ENCODE measurements at places on chromosomes 12 and 14.

- no peak for DNase-seq
These were observed 1498.5 kb upstream of the TMEM132C start for GRCh38 chr12:126768517-126768916.

- DNase-seq: no peak
These were observed 8.8 kb upstream of the CHGA start for GRCh38 chr14:92914087-92914656.

- DNase-seq: no peak
These were observed 755.6 kb downstream of the MED13L start for GRCh38 chr12:115521771-115522409.

GRCh38 chr12:103840462-103840875 lies 565 bp downstream of the NT5DC3 start:
- peak; percentile 62 for DNase-seq

GRCh38 chr14:82403987-82404386 lies 870.3 kb upstream of the SEL1L start:
- no peak for DNase-seq

DNA sequence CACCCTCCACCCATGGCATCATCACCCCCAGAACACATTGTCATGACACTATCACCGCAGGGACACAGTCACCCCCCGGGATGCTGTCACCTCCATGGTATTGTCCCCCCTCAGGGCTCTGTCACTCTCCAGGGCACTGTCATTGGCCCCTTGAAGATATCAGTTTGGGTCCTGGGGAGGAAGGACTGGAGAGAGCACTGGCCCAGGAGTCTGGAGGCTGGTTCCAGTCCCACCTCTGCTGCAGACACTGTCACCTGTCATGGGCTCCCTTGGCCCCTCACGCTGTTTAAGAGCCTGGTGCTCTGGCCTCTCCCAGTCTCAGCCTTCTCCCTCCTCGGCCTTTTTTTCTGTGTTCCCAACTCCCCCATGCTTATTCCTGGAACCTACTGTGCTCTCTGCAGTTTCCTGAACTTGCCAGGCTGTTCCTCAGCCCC lies 31.9 kb downstream of the SERPINA3 start:
- no peak for DNase-seq

DNA sequence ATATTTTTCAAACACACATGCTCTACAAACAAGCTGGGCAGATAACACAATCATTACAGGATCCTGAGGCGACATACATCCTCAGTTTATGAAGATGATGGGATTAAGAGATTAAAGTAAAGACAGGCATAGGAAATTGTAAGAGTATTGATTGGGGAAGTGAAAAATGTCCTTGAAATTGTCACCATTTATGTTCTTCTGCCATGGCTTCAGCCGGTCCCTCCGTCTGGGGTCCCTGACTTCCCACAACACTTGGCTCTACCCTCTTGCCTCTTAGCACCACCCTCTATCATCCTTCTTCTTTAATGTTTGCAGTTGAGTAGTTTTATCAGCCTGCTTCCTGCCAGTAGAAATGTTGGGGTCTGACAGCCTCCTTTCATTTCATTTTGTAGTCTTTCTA lies 244.4 kb downstream of the DAD1 start:
- no peak for DNase-seq

- DNase-seq: no peak
These were observed 144.4 kb upstream of the TMPO start for GRCh38 chr12:98370976-98371375.

- DNase-seq: no peak
These were observed 36.1 kb downstream of the ASCL1 start for GRCh38 chr12:102993537-102993936.

GRCh38 chr14:50559990-50560930 lies at the start of gene ATL1:
ATL1 (plus strand) TSS chr14:50560145; CDS start chr14:50560266, 121 bp downstream.
- DNase-seq: peak; percentile 87

- DNase-seq: no peak
These were observed 270.2 kb downstream of the ALG10B start for GRCh38 chr12:38586789-38587188.

DNA sequence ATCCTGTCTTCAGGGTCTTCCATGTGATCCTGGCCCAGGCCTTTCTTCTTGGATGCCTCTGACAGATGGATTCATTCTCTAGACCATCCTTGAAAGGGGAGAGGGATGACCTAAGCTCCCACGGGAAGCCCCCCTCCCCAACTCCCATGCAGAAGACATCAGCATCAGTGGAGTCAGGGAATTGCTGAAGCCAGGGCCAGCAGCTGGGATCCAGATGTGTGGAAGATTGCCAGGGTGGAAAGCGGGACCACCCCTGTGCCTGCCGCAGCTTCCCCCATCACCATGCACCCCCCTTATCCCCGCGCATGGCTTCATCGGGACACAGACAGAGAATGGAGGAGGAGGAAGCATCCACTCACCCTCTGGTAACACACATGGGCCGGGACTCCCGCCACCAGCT lies 183.6 kb upstream of the PRMT8 start:
- DNase-seq: no peak

GRCh38 chr14:79802093-79802492 lies 409.2 kb downstream of the DIO2 start:
- DNase-seq: no peak

GRCh38 chr12:118102070-118102469 lies 1.7 kb downstream of the VSIG10 start:
- no peak for DNase-seq

GRCh38 chr12:1947081-1947480 lies 28.6 kb upstream of the CACNA2D4 start:
- DNase-seq: no peak

DNA sequence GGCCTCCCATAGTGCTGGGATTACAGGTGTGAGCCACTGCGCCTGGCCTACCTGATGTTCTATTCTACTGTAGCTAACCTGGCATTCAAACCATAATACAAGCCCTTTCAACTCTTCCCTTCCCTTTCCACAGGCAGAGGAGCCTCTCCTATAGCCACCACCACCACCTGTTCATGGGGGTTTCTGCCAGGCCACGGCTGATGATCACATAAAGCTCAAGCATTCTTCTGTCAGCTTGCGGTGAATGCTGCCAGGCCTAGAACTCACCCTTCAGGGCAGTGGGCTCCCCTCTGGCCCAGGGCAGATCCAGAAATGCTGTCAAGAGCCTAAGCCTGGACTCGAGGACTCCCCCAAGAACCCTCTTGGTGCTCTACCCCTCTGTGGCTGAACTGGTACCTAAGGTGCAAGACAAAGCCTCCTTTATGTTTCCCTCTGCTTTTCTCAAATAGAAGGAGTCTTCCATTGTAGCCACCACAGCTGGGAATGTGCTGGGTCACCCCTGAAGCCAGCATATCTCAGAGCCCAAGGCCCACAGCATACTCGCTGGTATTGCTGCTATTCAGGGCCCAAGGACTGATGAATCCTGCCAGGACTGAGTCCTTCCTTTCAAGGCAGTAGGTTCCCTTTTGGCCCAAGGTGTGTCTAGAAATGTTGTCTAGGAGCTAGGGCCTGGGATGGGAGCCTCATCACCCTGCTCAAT lies 3.4 kb upstream of the DLGAP5 start:
- DNase-seq: no peak

DNA sequence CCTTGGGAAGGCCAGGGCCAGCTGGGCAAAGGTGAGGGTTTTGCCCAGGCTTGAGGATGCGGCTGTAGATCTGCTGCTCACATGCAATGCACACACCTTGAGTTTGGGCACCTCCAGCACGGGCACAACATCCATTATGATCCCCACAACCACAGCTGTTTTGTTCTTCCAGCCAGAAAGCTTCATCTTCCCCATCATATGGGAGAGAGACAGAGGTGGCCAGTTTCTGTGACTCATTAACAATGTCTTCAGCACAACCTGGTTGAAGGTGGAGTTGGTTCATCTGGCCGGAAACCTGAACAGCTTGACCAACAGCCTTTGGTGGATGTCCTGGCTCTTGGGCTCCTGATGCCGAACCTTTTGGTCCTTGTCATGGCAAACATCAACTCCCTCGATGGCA lies 163.7 kb upstream of the CCND2 start:
- DNase-seq: no peak

DNA sequence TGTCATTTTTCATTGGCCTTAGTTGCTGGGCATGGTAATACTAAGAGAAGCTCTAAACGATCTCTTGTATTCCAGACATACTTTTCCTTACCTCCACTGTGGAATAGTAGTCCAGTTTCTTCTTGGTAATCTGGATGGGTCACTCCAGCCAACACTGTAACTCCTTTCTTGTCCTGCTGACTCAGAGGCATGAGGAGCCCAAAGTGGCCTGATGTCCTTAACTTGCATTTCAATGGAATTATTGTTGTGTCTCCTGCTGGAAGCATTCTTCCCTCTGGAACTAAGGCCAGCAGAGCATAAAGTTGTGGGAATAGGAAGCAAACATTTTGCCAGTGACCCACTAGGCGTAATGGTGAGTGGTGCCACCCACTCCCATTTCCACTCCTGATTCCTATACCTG lies 33.1 kb downstream of the DAAM1 start:
- DNase-seq: no peak

DNA sequence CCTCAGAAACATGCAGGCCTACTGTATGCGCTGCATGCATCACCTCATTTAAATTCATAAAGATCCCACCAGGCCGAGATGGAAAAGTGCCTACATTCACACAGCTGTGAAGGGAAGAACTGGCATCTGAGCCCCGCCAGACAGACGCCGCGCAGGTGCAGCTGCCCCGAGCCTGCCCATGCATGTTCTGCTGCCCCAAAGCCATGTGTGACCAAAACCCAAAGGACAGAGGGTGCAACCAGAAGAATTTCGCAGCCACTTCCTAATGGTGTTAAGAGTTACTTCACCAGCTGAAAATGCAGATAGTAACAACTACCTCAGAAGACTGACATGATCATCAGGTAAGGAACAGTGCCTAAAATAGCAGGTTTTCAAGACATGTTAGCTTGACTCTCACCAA lies 13.5 kb upstream of the KRT8 start:
- no peak for DNase-seq

- DNase-seq: no peak
These were observed 1065.0 kb downstream of the LRFN5 start for GRCh38 chr14:42671636-42672035.

DNA sequence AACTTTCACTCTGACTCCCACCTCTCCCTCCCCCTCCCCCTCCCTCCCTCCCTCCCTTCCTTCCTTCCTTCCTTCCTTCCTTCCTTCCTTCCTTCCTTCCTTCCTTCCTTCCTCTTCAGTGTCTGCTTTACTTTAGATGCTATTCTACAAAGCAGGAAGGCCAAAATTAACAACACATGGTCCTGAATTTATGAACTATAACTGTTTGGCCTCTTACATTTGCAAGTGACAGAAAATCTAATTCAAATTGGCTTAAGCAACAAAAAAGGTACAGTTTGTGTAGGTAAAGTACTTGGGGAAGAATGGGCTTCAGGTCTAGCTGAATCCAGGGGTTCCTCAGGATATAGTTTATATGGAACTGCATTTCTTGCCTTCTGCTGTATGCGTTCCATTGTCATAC lies 673.0 kb downstream of the AACS start:
- DNase-seq: no peak

- DNase-seq: no peak
These were observed 36.3 kb upstream of the RCOR1 start for GRCh38 chr14:102556098-102556677.

- peak; percentile 83 for DNase-seq
These were observed 551 bp downstream of the RAP1B start for GRCh38 chr12:68611094-68611805.

DNA sequence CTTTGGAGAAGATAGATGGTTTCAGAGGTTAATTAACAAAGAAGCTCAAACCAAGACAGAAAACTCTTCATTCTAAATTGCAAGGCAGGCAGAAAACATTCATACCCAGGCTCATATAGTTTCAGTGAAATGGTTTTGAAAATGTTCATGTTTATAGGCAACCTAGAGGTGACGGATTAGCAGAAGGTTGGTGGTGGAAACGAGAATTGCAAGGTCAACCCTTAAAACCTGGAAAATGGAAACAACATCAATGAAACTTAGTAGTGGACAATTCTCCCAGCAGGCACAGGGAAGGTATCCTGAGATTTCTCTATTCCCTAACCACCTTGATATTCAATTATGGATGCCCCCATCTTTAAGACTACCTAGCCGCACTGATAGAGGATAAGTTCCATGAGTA lies 965 bp downstream of the CD163 start:
- no peak for DNase-seq

GRCh38 chr14:54094765-54095164 lies 138.1 kb upstream of the BMP4 start:
- DNase-seq: no peak

- no peak for DNase-seq
These were observed 15.2 kb upstream of the HSPA2 start for GRCh38 chr14:64525354-64525753.

- no peak for DNase-seq
These were observed 288.4 kb upstream of the NOS1 start for GRCh38 chr12:117649796-117650195.

- DNase-seq: no peak
These were observed 678 bp upstream of the OAS2 start for GRCh38 chr12:112977641-112978040.

DNA sequence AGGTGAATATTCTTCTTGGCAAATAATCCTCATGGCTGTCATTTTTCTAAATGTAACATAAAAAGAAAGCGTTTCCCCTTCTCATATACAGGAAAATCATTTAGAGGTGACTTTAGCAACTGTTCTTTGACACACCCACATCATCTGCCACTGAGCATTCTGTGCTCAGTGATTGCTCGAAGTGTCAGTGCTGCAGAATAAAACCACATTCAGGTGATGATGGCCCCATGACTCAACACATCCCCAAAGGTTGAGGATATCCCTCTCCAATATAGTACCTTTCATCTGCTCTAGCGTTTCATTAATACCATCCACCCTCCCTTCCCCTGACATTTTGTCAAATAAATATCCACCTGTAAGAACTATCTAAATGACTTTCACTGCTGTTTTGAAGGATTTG lies 28.7 kb upstream of the CPSF6 start:
- no peak for DNase-seq

DNA sequence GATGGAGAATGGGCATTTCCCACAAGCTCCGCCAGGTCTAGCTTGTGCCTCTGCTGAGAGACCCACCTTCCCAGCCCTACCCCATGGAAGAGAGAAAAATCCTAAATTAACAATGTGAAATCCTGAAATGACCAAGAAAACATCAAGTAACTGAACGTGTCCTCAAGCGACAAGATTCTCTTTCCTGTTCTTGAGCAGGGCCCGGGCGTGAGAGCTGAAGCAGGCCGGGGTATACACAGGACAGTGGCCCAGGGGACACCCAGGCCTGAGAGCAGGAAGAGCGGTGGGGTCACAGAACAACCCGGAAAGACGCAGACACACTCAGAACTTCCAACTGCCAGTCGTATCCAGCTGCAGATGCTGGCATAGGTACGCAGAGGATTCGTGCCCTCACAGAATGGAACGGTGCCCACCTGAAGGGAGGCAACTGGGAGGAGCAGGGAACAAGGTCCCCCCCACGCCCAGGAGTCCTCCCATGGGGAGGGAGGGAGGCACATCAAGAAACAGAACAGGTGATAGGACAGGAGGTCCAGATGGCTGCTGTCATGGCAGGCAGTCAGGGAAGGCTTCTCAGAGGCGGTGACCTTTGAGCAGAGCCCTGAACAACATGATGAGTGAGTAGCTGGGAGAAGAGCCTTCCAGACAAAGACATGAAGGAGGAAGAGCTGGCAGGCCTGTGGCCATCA lies 9.1 kb downstream of the RIMBP2 start:
- DNase-seq: no peak

Data from sciatic nerve (tissue), 2 donors.